Right lobe of liver (tissue), 6 donors: ENCODE measurements at places on chromosomes 5 and 9. TPM values are rescaled to one million over a fixed set of nuclear protein-coding genes. Genes with fewer than 3 reads are reported as not detected.

The SEMA6A gene
- 12.0 TPM for total RNA-seq

The COL27A1 gene
- total RNA-seq, result 51.9 TPM

The NTRK2 gene
- total RNA-seq, result 0.37 TPM

The TERT gene
- total RNA-seq, result not detected

The ROR2 gene
- not detected for total RNA-seq

The IFNE gene
- total RNA-seq, result not detected

The CDX1 gene
- not detected for total RNA-seq

The IFNA2 gene
- not detected for total RNA-seq

The AIF1L gene
- 0.33 TPM for total RNA-seq

The FRMPD1 gene
- 0.35 TPM for total RNA-seq

The ANKRD31 gene
- 0.04 TPM for total RNA-seq

The STOML2 gene
- 59.8 TPM for total RNA-seq

The CBY3 gene
- total RNA-seq, result not detected

The MAP1B gene
- total RNA-seq, result 5.8 TPM

The FAM221B gene
- not detected for total RNA-seq

The CARD6 gene
- total RNA-seq, result 3.1 TPM

The CSF1R gene
- total RNA-seq, result 16.3 TPM

The LRRC70 gene
- 0.37 TPM for total RNA-seq

The PCDHA13 gene
- total RNA-seq, result 1.2 TPM
